ENCODE measurements at places on chromosomes 4 and X. TPM values are rescaled to one million over a fixed set of nuclear protein-coding genes. Genes with fewer than 3 reads are reported as not detected.

Gene CCNQ
- total RNA-seq: 27.6 TPM

Gene ANXA3
- total RNA-seq: 5.0 TPM

Gene HELT
- not detected for total RNA-seq

Gene F11
- total RNA-seq: not detected

Gene ANOS1
- total RNA-seq: under 0.01 TPM

Gene RAB39B
- total RNA-seq: 0.56 TPM

Gene CTPS2
- total RNA-seq: 16.1 TPM

Gene CTAG2
- 27.1 TPM for total RNA-seq

Gene SLC26A1
- total RNA-seq: not detected

DNA sequence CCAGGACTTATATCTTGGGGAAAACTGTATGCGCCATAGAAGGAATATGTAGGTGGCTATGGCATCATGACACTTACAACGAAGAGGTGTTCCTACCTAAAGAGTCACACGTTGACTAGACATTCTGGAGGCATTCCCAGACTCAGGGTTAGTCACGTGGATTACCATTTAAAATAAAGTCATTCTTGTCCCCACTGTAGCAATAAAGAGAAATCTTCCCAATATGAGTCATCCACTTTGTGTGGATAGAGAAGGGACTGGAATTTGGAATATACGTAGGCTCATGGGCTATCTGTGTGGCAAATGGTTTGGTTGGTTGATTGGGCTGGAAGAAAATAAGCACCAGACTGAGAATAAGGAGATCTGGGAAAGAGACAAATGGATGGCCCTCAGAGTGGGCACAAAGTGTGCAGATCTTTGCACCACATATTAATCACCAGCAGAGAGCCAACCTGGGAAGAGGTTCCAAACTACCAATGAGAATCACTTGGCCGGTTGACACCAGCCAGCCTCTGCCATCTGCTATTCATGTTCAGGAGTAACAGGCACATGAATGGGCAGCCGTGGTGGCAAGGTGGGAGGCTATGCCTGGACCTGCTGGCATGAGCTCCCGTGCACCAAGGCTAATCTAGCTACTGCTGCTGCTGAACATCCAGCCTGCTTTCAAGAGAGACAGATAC, 41.0 kb downstream of the MTNR1A start:
- H3K27me3 ChIP-seq: no peaks in the 10 kb centered on the region
- no peaks in the 10 kb centered on the region for H3K36me3 ChIP-seq
- DNase-seq: peak; percentile 5
- H3K4me1 ChIP-seq: no peaks in the 10 kb centered on the region

DNA sequence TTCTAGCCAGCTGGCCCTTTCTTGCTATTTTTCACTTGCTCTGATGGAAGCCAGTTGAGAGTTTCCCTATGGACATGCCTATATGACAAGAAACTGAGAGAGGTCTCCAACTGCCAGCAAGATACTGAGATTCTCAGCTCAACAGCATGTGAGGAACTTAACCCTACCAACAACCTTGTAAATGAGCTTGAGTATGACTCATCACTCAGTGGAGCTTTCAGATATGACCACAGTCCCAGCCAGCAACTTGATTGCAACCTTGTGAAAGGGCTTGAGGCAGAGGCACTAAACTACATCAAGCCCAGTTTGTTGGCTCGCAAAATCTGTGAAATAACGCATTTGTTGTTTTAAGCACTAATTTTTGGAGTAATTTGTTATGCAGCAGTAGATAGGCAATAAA, 175.8 kb downstream of the COMMD8 start:
- peak; percentile 87 for DNase-seq
- H3K4me3 ChIP-seq: no peak overlapping the region
- H3K27me3 ChIP-seq: no peaks in the 10 kb centered on the region
- H3K4me1 ChIP-seq: no peaks in the 10 kb centered on the region
- no peak overlapping the region for H3K27ac ChIP-seq

DNA sequence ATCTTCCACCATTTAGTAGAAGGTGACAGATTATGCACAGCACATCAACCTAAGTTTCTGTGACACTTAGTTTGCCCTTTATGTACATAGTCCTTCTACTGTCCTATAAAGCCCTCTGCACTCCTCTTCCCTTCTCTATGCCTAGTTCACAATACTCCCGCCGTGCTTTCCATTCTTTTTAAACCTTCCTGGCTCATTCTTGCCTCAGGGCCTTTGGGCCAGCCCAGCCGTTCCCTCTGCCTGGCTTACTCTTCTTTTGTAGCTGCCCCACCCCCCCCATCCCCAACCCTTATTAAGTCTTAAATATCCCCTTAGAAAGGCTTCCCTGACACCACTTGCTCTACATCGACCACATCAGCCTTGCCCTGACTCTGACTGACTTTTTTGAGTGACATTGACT, 33.0 kb downstream of the SGMS2 start:
- H3K27me3 ChIP-seq: no peaks in the 10 kb centered on the region
- H3K36me3 ChIP-seq: no peaks in the 10 kb centered on the region
- no peak overlapping the region for H3K27ac ChIP-seq
- DNase-seq: no peak
- H3K4me3 ChIP-seq: no peak overlapping the region

DNA sequence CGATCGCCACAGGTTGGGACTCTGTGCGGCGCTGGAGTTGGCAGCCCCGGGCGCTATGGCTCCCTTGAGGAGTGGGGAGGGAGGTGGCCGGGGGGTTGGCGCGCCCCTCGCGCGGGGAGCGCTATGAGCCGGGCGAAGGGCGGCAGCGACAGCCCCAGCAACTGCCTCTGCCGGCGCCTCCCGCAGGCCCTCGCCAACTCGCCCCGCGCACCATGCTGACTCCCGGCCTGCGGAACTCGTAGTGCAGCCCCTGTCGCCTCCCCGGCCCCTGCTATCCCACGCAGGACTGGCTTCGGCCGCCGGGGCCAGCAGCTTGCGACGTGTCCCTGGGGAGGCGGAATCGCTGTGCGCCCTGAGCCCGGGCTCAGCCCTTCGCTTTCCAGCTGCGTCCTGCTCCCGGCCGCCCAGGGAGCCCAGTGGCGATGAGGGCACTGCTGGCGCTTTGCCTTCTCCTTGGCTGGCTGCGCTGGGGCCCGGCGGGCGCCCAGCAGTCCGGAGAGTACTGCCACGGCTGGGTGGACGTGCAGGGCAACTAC, 415 bp downstream of the SHISA3 start:
- H3K4me1 ChIP-seq: no peaks in the 10 kb centered on the region
- H3K27ac ChIP-seq: peak overlapping the region; percentile 28
- H3K36me3 ChIP-seq: peaks cover 16% of the 10 kb centered on the region
- peaks cover 2% of the 10 kb centered on the region for H3K27me3 ChIP-seq
- H3K4me3 ChIP-seq: peak overlapping the region; percentile 78

GRCh38 chrX:155009994-155010472, 12.5 kb downstream of the F8 start:
- H3K4me3 ChIP-seq: no peak overlapping the region
- H3K4me1 ChIP-seq: no peaks in the 10 kb centered on the region
- no peak for DNase-seq

DNA sequence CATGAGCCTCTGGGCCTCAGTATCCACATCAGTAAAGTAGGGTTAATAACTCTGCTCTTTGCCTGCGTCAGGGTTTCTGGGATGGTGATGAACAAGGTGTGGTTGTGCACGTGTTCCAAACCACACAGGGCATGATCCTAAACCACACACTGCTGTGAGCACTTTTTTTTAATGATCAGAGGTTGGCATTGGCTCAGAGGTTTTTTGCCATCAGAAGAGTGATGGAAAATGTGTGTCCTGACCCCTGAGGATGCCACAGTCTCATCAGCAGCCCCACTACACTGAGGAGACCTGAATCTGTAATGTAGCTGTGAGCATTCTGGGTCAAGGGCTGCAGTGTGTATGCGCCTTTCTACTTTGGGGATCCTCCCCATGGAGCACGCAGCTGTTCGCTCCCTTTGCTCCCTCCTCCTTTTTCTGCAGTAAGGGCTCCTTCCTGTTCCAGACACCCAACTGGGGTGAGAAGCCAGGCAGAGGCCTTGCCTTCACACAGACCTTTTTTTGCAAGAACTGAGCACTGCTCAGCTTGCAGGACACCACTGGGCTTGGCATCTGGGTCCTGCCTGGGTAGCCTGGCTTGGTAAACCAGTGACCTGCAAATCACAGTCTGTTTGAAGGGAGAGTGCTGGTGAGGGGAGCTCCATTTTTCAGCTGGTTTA, 87.5 kb downstream of the MAMLD1 start:
- no peak overlapping the region for H3K4me3 ChIP-seq
- no peaks in the 10 kb centered on the region for H3K27me3 ChIP-seq
- no peaks in the 10 kb centered on the region for H3K4me1 ChIP-seq
- no peak for DNase-seq
- H3K36me3 ChIP-seq: no peaks in the 10 kb centered on the region

GRCh38 chr4:42489095-42489494, 91.8 kb downstream of the SHISA3 start:
- peaks cover 4% of the 10 kb centered on the region for H3K27me3 ChIP-seq
- no peak overlapping the region for H3K4me3 ChIP-seq
- H3K4me1 ChIP-seq: peaks cover 2% of the 10 kb centered on the region

DNA sequence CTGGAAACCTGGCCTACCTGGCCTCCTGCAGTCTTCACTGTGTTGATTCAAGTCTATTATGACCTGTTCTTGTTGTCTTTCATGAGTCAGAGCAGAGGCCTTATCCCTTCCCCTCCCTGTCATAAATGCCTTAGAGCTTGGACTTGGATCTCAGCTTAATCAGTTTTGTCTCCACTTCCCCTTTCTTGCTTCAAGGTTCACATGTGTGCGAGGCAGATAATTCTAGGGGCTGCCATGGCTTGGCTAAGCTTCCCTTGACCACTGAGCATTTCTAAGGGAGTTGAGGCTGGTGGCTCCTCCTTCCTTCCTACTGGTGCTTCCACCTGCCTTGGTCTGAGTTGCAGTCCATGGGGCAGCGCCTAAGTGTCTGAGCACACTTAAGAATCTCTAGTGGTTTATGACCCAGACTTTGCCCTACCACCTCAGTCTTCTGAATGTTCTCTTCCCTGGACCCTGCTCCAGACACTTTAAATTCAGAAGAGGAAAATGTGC, 1.7 kb upstream of the HEPH start:
- H3K27me3 ChIP-seq: no peaks in the 10 kb centered on the region
- H3K27ac ChIP-seq: no peak overlapping the region
- no peak for DNase-seq
- no peaks in the 10 kb centered on the region for H3K4me1 ChIP-seq

GRCh38 chrX:135530097-135530496, 9.6 kb downstream of the INTS6L start:
- no peaks in the 10 kb centered on the region for H3K27me3 ChIP-seq
- H3K36me3 ChIP-seq: no peaks in the 10 kb centered on the region
- no peak overlapping the region for H3K27ac ChIP-seq

DNA sequence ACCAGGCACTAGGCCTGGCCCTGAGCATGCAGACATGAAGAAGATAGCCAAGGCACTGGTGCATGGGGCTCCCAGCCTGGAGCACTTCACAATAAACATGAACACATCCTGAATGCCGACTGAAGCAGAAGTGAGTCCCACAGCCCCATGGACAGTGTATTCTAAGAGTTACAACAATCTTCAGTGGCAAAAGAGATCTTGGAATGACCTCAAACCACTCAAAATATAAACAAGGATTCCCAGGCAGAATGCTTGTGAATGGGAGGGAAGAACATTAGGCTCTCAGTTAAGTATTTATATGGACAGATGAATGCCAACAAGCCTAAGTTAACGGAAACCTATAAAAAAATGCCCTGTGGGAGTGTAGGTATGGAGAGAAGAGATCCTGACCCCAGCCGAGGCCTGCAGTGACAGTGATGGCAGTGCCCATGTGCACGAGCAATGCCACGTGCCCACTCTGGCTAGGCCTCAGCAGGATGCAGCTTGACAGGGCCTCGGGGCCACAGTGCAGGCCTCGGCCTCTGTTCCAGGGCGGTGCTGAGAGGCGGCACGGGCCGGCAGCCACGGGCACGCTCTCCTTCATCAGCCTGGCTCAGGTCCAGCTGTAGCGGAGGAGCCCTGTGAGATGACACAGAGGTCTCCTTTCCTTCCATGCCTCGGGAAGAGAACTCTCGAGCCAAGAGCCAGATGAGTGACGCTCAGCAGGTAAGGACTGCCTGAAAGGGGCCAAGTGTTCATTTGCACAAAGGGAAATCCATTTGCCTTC, 49.2 kb downstream of the IRF2 start:
- no peaks in the 10 kb centered on the region for H3K27me3 ChIP-seq
- H3K4me1 ChIP-seq: peaks cover 12% of the 10 kb centered on the region
- H3K4me3 ChIP-seq: no peak overlapping the region
- H3K27ac ChIP-seq: peak overlapping the region; percentile 56

- no peaks in the 10 kb centered on the region for H3K27me3 ChIP-seq
- no peak overlapping the region for H3K4me3 ChIP-seq
- H3K27ac ChIP-seq: no peak overlapping the region
- no peaks in the 10 kb centered on the region for H3K4me1 ChIP-seq
These were observed 146.6 kb downstream of the ADAMTS3 start for GRCh38 chr4:72422416-72422815.

- H3K27me3 ChIP-seq: no peaks in the 10 kb centered on the region
- H3K4me1 ChIP-seq: no peaks in the 10 kb centered on the region
- no peak for DNase-seq
- no peak overlapping the region for H3K27ac ChIP-seq
- H3K4me3 ChIP-seq: no peak overlapping the region
These were observed 19.8 kb downstream of the VCX3B start for GRCh38 chrX:8484360-8484949.

DNA sequence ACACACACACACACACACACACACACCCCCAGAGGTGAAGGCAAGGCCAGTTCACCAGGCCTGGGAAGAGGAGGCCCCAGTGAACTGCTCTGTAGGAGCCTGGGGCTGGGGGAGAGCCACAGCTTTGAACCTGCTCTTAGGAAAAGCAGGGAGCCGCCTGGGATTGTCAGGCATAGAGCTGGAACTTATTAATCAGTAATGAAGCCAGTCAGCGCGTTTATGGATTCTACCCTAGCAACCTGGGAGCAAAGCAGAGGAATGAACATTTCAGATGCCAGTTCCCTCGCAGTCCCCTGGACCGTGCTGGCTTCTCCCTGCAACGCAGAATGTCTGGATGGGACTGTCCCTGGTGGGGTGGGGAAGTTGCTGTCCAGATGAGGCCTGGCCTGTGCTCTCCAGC, 45.3 kb upstream of the DDX3X start:
- H3K4me1 ChIP-seq: no peaks in the 10 kb centered on the region
- no peak overlapping the region for H3K27ac ChIP-seq
- H3K27me3 ChIP-seq: peaks cover 15% of the 10 kb centered on the region
- H3K36me3 ChIP-seq: no peaks in the 10 kb centered on the region
- DNase-seq: no peak

DNA sequence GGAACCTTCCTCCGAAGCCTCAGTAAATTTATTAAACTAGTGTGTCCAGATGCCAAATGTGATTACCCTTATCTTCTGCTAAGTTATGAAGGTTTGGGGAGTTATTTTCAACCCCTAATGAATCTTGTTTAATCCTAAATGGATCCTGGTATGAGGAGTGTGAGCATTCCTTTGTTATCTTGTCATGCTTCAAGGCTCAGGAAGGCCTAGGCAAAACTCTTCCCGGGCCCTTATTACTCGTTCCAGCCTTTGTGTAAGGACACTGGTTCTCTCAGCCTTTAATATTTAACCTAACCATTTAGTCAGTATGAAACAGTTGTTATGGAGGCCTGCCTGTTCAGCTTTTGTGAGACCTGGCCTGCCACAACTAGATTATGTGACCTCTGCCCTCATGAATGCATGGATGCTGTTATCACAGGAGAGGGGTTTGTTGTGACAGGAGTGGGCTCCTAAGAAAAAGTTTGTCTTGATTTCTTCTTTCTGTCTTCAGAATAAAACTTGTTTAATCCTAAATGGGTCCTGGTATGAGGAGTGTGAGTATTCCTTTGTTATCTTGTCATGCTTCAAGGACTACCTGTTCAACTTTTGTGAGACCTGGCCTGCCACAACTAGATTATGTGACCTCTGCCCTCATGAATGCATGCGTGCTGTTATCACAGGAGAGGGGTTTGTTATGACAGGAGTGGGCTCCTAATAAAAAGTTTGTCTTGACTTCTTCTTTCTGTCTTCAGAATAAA, 181.7 kb downstream of the SLC39A8 start:
- H3K4me1 ChIP-seq: no peaks in the 10 kb centered on the region
- DNase-seq: no peak
- H3K36me3 ChIP-seq: no peaks in the 10 kb centered on the region

All from IMR-90 (cell line).